ENCODE measurements at places on chromosomes 12 and 14. TPM values are rescaled to one million over a fixed set of nuclear protein-coding genes. Genes with fewer than 3 reads are reported as not detected.

ADAM20 gene
- total RNA-seq = 1.1 TPM

CMKLR1 gene
- total RNA-seq = 26.0 TPM

FKBP4 gene
- total RNA-seq = 51.3 TPM

RNASE3 gene
- total RNA-seq = 0.80 TPM

MGP gene
- total RNA-seq = 2,401 TPM

GRCh38 chr12:92821142-92821541, 108.0 kb downstream of the EEA1 start:
- DNase-seq = no peak

DNA sequence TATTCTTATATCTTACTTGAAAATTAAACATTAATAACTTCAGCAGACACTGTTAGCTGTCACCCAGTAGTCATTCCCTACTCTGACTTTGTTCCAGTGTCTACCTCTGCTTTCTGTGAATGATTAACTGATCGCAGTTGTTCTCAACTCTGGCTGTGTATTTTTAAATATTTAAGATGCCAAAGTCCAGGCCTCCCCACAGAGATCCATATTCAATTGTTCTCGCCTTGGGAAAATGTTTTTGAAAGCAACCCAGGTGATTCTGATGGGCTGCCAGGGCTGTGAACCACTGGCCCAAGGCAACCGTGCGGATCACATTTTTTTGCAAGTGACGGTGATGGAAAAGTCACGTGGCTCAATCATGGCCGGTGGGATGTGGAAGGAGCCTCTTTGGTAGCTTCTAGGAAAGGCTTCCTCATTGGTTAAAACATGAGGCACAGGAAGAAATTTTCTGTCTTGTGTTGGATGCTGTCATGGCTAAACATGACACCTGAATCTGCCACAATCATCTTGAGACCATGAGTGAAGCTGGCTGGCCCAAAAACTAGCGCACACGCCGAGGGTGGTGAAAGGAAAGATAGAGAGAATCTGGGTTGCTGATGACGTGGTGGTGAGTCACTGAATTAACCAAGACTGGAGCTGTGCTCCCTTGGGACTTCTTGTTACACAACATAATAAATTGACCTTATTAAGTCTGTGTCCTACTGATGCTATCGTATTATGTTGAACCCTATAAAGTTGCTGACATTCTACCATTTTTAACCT, 37.2 kb downstream of the RDH12 start:
- DNase-seq = no peak

- DNase-seq = no peak
These were observed 234.6 kb downstream of the PCNX1 start for GRCh38 chr14:71141701-71142374.

DNA sequence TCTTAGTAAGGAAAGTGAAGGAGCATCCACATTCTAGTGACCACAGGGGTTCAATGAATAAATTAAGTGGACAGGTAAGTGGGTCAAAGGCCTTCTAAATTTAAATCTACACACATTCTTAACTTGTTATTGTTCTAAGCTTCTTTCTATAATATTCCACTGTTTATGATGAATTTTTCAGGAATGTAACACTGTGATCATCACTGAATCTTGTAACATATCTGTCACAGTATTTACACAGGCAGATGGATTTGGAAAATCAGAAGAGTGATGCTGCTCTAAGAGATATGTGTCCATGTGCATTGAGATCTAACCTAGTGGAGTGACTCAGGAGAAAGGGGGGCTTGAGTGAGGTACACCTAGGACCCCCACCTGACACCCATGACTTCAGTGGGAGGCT, 115.4 kb upstream of the OVCH1 start:
- DNase-seq = no peak

DNA sequence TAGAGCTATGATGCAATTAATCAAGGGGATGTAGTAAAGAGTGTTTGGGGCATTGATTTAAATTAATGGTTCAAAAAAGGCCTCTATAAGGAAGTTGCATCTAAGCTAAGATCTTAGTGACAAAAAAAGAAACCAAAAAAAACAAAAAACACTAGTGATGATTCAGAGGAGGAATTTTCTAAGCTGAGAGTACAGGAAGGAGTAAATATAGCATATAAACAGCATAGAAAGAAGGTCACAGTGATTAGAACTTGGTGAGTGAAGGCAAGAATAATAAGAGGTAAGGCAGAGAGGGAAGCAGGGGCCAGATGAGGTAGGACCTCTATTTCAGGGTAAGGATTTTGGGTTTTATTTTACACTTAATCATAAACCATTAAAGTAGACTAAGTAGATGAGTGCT, 48.0 kb upstream of the PDZRN4 start:
- DNase-seq = no peak

DNA sequence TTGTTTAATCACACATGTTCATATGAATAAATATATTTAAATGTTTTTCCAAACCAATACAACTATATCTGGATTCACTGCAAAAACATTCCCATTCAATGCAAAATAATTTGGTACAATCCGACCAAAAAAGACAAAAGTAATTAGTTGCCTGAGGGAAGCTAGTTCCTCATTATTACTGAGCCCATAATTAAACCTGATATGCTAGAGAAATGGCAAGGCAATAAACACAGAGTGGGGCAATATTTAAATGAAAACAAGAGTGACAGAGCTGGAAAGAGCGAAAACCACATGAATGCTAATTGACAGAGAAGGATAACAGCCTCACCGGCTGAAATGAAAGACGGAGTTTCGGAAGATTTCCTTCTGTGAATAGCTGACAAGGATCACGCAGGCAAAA, 82.6 kb downstream of the TMCC3 start:
- DNase-seq = no peak

DNA sequence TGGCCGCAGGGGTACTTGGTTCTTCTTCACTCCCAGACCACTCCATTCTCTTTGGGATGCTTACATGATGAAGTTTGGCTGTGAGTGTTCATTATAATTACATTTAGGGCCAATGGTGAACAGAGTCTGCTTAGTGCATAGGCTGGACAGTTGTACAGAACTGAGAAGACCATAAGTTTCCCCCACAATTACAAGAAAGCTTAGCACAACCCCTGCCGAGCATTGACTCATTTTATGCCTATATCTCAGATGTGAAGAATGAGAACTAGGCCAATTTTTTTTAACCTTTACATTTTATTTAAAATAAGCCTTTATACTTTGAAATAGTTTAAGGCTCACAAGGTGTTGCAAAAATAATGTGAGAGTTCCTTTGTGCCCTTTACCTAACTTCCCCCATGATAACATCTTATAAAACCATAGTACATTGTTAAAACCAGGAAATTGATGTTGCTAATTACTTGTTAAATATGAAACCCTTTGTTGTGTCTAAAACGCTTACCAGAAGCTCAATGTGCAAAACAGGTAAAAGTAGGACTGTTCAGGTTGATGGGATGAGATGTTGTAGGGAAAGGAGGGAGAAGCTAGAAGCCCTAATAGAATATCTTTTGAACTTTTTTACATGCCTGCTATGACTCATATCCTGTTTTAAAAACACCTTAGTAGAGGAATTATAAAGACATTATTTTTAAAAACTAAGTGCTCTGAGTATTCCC, 47.2 kb downstream of the ALDH1L2 start:
- no peak for DNase-seq

Measured in mesenteric fat pad (tissue), 1 donor.